Adrenal gland (tissue), 19 donors: ENCODE measurements at places on chromosomes 12 and 14. TPM values are rescaled to one million over a fixed set of nuclear protein-coding genes. Genes with fewer than 3 reads are reported as not detected.
A peak's percentile ranks its signal among the peaks of the same experiment; 100 is the strongest.

DNA sequence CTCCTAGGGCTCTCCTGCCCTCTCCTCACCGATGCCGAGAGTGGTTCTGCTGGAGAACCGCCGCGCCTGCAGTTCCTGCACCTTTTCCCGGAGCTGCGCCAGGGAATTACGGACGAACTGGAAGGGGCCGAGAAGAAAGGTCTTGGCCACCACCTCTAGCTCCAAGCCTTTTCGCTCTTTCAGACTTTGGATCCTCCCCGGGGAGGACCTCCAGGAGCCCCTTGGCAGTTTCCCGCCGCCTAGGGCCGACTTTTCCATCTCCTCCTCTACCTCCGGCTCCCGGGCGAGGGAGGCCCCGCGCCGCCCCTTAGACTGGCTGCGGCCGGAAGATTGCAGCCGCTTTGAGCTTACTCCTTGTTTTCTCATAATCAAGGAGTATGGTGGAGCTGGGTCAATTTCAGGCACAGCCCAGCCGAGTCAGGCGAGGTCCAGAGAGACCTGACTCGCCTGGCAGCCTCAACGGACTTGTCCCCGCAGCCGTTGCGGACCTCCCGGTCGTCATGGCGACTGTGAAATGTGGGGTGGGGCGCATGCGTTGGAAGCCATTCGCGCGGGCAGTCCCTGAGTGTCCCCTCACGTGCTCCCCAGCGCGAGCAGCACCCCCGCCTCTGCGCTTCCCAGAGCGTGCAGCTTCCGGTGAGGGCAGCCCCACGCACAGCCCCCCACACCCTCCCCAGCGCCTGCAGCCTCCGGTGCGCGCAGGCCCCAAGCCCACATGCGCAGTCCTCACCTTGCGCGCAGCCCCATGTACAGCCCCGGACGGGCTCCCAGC, at the start of gene DPY19L2:
Gene DPY19L2 (minus strand): TSS at position 466 of the 772 bp plus-strand sequence. CDS start 100 bp downstream, at position 366.
- H3K36me3 ChIP-seq: no peaks in the 10 kb centered on the region
- peak within 1 kb of the TSS; percentile 44 for H3K4me3 ChIP-seq
- H3K4me1 ChIP-seq: no peaks in the 10 kb centered on the region
- peak within 1 kb of the TSS; percentile 62 for H3K27ac ChIP-seq

- H3K36me3 ChIP-seq: no peaks in the 10 kb centered on the region
- DNase-seq: no peak
- H3K27ac ChIP-seq: no peak overlapping the region
- no peak overlapping the region for H3K4me3 ChIP-seq
Observed at GRCh38 chr12:93122569-93123091, 193.5 kb upstream of the EEA1 start.

DNA sequence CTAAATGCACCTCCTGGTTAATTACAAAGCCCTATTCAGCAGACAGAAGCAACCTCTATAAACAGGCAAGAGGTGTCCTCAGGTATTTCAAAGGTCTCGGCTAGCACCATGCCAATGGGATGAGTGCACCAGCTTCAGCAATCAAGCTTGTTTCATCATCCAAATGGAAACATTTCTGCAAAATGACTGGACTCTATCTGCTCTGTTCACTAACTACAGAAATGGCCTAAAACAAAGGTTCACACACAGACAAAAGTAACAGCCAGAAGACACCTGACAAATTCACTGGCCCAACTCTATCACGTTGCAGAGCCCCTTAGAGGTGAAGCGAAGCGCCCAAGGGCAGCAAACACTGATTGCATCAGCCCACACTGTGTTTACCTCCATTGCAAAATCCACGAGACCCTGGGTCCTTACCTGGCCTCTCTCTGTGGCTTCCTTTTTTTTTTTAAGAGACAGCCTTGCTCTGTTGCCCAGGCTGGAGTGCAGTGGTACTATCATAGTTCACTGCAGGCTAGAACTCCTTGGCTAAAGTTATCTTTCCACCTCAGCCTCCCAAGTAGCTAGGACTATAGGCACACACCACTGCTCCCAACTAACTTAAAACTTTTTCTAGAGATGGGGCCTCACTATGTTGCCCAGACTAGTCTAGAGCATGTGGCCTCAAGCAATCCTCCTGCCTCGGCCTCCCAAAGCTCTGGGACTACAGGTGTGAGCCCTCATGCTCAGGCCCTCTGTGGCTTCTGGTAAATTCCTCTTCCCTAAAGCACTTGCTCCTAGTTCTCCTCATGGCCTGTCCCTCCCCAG, 8.5 kb upstream of the SYNE3 start:
- no peak overlapping the region for H3K27ac ChIP-seq
- H3K27me3 ChIP-seq: no peaks in the 10 kb centered on the region
- H3K36me3 ChIP-seq: no peaks in the 10 kb centered on the region
- H3K4me3 ChIP-seq: no peak overlapping the region
- no peak for DNase-seq

- H3K27ac ChIP-seq: peak overlapping the region; percentile 62
- H3K4me3 ChIP-seq: no peak overlapping the region
- DNase-seq: no peak
- no peaks in the 10 kb centered on the region for H3K36me3 ChIP-seq
- H3K4me1 ChIP-seq: peaks cover 17% of the 10 kb centered on the region
- H3K27me3 ChIP-seq: peaks cover 37% of the 10 kb centered on the region
Observed at GRCh38 chr14:104140213-104140462, 1.8 kb downstream of the KIF26A start.

Gene LHX5
- not detected for total RNA-seq

Gene EGLN3
- 0.91 TPM for total RNA-seq

DNA sequence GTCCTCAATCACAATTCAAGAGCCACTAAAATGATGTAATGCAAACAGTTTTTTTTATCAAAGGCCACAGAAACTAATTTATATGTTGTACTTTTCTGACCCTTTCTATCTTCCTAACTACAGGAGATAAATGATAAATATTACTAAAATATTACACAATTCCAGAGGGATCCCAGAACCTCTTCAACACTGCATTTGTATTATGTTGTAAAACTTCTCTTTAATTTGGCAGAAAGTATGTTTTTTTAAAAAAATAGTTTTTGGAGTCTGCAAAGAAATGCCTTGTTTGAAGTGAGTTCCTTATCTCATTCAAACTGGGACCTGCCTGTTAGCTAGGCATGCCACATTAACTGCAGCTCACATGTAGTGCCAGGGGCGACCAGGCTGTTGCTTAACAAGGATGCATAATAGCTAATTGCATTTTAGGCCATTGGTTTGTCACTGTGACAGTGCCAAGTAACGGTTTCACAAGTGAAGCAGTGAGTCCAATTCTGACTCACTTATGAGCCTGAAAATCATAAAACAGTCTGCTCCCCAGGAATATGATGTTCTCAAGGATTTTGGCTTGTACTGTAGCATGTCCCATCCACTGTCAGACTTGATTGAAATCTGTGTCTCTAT, 266.9 kb downstream of the KTN1 start:
- no peaks in the 10 kb centered on the region for H3K36me3 ChIP-seq
- H3K4me1 ChIP-seq: peaks cover 12% of the 10 kb centered on the region
- no peak overlapping the region for H3K27ac ChIP-seq

Gene TSHR
- total RNA-seq: 0.69 TPM

DNA sequence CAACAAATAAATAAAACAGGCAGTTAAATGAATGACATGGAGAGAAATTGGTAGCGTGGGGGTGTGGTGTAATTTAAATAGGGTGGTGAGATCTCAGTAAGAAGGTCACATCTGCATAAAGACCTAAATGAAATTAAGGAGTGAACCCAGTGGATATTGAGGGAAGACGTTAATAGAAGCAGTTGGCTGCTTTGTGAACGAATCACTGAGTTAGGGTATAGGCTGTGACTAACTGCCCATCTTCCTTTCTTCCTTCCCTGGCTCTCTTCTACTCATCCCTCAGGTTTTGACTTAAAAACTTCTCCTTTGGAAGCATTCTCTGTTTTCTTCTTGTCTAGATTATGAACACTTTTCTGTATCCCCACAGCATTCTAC, 64.7 kb downstream of the BTG1 start:
- H3K4me1 ChIP-seq: peaks cover 4% of the 10 kb centered on the region
- H3K27ac ChIP-seq: no peak overlapping the region
- no peak overlapping the region for H3K4me3 ChIP-seq
- H3K36me3 ChIP-seq: no peaks in the 10 kb centered on the region
- DNase-seq: no peak

Gene PLEKHG7
- not detected for total RNA-seq

- no peaks in the 10 kb centered on the region for H3K27me3 ChIP-seq
- H3K36me3 ChIP-seq: peaks cover 14% of the 10 kb centered on the region
- no peaks in the 10 kb centered on the region for H3K4me1 ChIP-seq
- no peak for DNase-seq
- H3K4me3 ChIP-seq: no peak overlapping the region
Observed at GRCh38 chr14:55356913-55357312, 54.7 kb downstream of the ATG14 start.

GRCh38 chr12:15543347-15543746, 221.0 kb downstream of the PTPRO start:
- H3K4me1 ChIP-seq: no peaks in the 10 kb centered on the region
- no peak for DNase-seq
- no peak overlapping the region for H3K27ac ChIP-seq
- H3K4me3 ChIP-seq: no peak overlapping the region
- H3K27me3 ChIP-seq: no peaks in the 10 kb centered on the region

DNA sequence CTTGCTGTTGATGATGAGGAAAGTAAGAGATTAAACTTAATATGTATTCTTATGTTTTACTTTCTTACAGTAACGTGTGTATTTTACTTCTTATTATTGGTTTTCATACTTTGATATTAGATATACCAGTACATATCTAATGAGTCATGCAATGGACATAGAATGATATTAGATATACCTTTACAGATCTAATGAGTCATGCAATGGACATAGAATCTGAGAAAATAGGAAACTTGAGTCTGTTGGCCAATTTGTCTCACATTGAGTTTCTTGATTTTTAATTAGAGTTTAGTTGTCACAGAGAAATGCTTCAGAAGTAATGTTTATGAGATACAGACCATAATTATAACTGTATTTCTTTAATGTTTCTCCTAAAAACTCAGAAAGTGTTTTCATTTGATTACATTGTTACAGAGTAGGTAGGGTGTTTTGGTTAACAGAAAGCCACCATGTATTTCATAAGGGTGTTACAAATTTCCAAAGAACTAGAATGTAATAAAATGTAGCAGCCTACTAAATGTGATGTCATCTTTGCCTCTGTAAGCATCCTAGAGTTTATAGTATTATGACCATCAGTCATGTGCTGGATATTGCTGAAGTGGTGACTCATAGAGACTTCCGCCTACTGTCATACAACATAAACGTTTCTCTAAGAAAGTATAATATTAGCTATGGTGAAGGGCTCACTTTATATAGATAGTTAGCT, 3.0 kb downstream of the GAS2L3 start:
- peaks cover 18% of the 10 kb centered on the region for H3K4me1 ChIP-seq
- no peak overlapping the region for H3K27ac ChIP-seq
- DNase-seq: no peak
- no peaks in the 10 kb centered on the region for H3K27me3 ChIP-seq
- H3K36me3 ChIP-seq: no peaks in the 10 kb centered on the region

Gene PTGER2
- total RNA-seq: 1.3 TPM
